ENCODE measurements at places on chromosomes 6 and 20.

DNA sequence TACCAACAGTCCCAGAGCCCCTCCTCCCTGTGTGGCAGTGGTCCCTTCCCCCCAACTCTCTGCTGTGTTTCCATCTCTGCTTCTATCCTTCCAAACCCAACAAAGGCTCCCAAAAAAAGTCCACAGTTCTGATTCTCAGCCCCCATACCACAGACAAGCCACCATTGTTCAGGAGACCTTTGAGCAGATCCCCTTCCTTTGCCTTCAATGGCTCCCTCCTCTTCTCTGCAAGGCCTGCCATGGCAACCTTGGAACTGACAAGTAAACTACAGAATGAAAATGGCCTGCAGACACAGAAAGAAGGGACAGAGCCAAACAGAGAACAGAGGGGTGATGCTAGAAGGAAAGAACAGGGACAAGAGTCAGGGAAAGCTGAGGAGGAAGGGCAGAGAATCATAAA is 23.2 kb downstream of the OR2H2 start:
- DNase-seq, result no peak

- no peak for DNase-seq
Observed at GRCh38 chr6:124200661-124201060, 397.0 kb downstream of the NKAIN2 start.

DNA sequence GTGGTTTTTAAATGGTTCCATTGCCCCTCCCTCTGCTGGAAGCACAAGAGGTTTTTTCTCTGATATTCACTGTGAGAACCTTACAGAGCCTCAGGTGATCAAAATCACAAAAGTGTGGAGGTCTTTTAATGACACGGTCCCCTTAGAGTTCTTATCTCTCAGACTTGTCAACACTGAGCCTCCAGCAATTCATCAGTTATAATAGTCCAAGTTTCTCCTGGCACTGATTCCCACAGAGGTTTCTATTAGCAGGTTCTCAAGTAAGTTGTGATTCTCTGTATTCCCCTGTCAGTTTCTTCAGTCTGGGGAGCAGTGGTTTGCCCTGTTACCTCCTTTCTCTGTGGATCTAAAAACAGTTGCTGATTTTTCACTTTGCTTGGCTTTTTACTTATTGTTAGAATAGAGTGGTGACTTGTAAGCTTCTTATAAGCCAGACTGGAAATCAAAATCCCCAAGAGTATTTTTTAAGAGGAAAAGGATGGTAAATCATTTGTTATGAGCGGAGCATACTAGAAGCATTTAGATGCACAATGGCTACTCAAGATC is 157.4 kb upstream of the BMP5 start:
- no peak for DNase-seq

DNA sequence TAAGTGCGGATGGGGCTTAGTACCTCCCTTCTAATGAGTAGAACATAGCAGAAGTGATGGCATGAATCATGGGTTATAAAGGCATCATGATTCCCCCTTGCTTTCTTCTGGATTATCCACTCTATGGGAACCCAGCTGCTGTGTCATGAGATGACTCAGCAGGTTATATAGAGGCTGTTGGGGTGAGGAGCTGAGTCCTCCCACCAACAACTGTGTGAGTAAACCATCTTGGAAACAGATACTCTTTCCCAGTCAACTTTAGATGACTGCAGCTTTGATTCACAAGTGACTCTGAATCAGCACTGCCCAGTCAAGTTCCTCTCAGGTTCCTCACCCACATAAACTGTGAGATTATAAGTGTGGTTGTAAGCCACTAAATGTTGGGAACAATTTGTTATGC is 46.3 kb downstream of the FAM83B start:
- no peak for DNase-seq

DNA sequence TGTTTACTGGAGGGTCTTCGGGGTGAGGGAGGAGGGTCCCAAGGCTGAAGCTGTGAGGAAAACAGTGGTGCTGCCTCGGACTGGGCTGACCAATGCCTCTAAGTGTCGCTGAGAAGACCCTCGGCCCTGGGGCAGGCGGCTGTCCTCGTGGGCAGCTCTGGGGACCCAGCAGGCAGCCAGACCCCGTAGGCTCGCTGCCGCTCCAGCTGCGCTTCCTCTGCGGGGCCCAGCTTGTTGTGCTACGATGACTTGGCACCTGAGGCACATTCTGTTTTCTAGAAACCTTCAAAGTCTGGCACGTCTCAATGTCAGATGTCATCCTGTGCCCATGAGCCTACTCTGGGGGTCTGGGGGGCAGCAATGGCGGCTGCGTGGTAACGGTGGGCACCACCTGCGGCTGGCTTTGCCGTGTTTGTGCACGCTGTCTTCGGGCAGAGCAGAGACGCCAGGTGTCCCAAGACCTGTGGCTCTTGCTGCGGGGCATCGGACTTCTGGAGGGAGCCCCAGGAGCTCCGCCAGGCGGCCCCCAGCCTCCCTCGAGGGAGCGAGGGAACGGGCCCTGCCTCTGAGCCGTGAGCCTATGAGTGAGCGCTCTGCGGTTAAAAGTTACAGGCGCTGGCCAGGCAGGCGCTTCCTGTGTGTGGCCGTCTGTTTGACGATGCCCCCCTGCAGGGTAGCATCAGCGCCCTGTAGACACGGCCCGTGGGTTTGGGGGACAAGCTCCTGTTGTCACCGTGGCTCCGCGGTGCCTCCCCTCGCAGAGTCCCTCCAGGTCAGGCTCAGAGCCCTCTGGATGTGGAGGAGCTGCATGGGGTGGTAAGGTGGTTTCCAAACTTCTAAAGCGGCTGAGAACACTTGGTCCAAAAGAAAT is 6.8 kb downstream of the SLC17A9 start:
- DNase-seq, result no peak

DNA sequence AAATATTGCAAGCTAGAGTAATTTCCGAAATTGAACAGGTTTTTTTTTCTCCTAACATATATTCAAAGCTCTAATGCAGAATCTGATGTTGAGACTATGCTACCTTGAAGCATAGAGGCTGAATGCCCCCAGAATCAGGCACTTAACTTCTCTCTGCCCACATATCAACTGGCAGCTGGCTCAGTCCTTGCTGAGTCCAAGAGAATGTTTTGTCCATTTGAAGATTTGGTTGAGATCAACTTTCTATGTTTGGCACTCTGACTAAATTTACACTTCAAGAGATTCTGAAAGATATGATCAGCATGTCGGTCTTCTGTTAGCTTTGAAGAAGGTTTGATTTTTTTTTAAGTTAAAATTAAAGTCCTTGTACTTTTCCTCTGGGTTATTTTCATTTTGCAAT is 1298.1 kb downstream of the EPHA7 start:
- DNase-seq, result no peak

GRCh38 chr6:111600588-111601445 is 4.9 kb downstream of the TRAF3IP2 start:
- DNase-seq, result no peak
